Suppressor macrophage treated with lipopolysaccharide for 4 hours (primary cell): ENCODE measurements at places on chromosomes 11 and 22.

DNA sequence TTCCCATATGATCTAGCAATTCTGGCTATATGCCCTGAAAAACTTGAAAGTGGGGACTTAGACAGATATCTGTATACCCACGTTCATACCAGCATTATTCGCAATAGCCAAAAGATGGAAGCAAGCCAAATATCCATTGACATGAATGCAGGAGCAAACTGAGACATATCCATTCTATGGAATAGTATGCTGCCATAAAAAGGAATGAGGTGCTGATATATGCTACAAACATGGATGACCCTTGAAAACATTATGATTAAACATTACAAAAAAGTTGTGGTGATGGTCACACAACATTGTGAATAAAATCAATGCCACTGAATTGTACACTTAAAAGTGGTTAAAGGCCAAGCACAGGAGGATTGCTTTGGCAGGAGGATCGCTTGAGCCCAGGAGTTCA is 25.5 kb downstream of the MFNG start:
- no peak for DNase-seq

DNA sequence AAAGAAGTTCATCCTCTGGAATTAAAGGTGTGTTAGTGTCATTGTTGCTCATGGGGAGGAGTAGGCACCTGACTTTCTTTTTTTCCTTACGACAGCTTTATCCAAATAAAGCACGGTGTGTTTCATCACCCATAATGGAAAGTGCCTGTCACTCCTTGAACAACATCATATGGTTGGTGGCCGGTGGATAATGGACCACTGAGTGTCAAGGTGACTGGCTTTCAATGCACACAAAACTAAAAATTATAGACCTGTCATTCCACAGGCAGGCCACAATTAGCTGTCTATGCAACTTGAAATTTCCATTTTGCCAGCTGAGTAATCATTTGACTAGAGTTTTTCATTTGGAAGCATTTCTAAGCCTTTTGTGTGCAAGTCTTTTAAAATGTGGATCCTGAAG is 45.0 kb upstream of the MPPED2 start:
- no peak for DNase-seq

- DNase-seq: no peak
Observed at GRCh38 chr11:133553885-133554740, 21.8 kb upstream of the OPCML start.

- DNase-seq: no peak
Observed at GRCh38 chr22:27262361-27262760, 539.2 kb downstream of the MN1 start.

DNA sequence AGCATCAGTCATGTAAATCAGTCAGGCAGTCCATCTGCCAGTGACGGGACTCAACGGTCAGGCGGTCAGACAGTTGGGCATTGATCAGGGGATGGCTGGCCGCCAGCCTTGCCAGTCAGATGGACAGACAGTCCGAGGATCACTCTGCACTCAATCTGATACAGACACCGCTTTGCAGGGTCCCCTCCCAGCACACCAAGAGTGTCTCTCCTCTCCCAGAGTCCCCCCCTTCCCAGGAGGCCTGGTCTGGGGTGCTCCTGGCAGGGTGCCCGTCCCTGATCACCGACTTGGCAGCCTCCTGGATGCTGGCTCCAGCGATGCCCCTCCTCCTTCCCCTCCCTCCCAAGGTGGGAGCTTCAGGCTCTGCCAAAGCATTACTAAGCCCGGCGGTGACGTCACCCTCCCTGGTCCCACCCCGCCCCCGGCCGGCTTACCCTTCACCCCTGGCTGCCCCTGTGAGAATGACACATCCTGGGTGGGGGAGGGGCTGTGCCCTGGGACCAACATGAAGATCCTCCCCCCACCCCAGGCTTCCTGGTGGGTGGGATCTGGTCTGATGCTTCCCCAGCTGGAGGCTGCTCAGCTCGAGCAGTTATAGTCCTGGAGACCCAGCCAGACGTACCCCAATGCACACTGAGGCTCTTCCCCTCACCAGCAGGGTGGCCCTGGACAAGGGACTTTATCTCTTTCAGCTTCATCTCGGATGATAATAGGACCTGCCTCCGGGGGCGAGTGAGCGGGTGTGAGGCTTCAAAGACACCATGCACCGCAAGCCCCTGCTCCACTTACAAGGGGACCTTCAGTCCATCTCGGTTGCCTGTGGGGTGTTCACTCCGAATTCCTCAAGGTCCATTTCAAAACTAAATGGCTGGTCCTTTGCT is 69.2 kb downstream of the CD82 start:
- DNase-seq: peak; percentile 42

- no peak for DNase-seq
Observed at GRCh38 chr11:3854660-3854976, 846 bp upstream of the STIM1 start.

GRCh38 chr22:26979294-26979693 is 321.9 kb downstream of the MIAT start:
- no peak for DNase-seq

- DNase-seq: no peak
Observed at GRCh38 chr11:130719220-130719915, 196.9 kb downstream of the SNX19 start.

DNA sequence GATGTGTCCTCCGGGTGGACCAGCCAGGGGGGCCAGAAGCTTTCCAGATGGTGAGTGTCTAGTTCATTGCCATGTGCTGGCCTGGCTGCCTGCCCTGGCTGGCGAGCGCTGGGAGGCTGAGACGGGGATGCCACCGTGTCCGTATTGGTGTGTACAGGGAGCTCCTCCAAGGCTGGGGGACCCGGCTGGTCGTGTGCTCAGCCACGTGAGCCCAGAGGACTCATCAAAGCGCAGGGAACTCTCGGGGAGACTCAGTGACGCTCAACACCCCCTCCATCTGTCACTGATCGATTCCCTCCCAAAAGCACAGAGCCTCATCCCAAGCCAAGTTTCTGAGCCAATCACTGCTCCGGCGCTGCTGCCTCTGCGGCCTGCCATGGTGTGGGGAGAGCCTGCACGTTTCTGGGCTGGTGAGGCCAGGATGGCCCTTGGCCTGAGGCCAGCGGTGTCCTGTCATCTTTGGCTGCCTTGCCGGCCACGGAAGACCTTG is 423.7 kb downstream of the SHANK2 start:
- no peak for DNase-seq

- DNase-seq: no peak
Observed at GRCh38 chr11:31997955-31998354, 92.9 kb upstream of the RCN1 start.

DNA sequence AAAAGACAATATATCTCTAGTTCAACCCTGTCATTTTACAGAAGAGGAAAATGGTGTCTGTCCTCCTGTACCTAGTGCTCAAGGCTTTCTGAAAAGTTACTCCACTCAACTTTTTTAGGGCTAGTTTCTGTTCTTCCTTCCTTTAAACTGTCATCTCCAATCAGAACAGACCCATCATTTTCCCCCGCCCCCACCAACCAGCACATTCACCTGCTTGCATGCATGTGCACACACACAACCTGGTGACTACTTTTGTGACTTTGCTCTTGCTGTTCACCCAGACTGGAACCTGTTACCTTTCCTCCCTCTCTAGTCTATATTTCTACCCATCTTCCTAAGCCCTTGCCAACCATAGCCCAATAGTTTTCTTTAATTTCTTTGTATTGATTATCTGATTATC is 5.6 kb downstream of the FBXO7 start:
- no peak for DNase-seq

- DNase-seq: no peak
Observed at GRCh38 chr22:23529166-23530103, 50.7 kb downstream of the IGLL1 start.

DNA sequence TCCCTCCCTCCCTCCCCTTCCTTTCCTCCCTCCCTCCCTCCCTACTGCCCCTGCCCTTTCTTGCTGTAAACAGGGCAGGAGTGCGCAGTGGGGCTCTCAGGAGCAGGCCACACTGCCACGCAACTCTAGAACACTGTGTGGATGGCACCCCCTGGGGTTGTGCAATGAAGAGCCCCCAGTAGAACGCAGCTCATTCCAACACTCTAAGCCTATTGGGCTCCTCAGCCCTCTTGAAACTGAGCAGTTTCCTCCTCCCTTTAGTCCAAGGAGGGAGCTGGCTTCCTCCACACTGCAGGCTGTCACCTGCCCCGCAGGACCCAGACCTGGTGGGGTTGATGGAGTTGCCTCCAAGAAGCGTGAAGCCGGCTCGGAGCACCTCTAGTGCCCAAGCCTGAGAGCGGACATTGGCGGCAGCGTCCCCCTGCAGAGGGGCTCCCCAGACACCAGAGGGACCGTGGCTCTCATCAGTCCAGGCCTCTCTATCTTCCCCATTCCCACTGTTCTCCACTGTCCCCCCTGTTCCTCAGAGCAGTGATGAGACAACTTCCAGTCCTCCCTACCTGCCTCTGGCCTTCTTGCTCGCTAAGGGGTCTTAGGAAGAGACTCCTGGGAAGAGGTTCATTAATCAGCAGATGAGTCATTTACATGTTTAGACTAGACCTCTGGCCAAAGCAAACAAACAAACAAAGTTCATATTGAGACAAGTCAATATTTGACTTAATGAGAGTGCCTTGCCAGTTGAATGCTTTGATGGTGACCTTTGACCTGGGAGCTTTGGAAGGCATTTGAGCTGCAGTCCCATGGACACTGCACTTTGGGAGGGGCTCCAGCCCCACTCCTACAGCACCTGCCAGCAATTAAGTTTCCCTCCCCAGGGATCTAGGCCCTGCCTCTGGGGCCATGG is 64.0 kb downstream of the RPUSD4 start:
- DNase-seq: no peak

GRCh38 chr11:12066799-12067508 is 43.4 kb upstream of the MICAL2 start:
- DNase-seq: peak; percentile 47

DNA sequence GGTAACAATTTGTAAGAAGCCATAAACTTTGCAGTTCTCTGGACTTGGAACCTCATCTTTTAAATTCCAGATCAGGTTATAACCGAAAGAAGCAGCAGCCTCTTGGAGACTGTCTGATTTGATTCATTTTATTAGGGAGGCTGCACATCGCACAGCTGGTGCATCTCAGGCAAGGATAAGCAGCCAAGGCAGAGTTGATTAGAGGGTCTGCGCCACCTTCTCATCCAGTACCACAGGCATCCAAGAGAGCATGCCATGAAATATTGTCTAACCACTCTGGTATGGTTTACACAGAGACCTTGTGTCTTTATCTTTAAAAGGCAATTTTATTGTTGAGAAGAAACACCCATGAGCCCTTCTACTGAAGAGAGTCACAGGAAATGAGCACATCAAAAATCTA is 16.2 kb upstream of the CWF19L2 start:
- DNase-seq: no peak
